ENCODE measurements at places on chromosomes 13 and 19. TPM values are rescaled to one million over a fixed set of nuclear protein-coding genes. Genes with fewer than 3 reads are reported as not detected.

ZNF791 gene
- 7.7 TPM for polyA plus RNA-seq

CBY2 gene
- not detected for polyA plus RNA-seq

DIRAS1 gene
- polyA plus RNA-seq, result 1.9 TPM

MAMSTR gene
- polyA plus RNA-seq, result 47.0 TPM

PPP1R12C gene
- 104 TPM for polyA plus RNA-seq

RFPL4AL1 gene
- polyA plus RNA-seq, result 0.47 TPM

DGKH gene
- polyA plus RNA-seq, result 4.6 TPM

SMIM17 gene
- 1.0 TPM for polyA plus RNA-seq

CYP2A6 gene
- 0.18 TPM for polyA plus RNA-seq

LGALS7 gene
- polyA plus RNA-seq, result 3.2 TPM

PCDH20 gene
- polyA plus RNA-seq, result 0.98 TPM

GJA3 gene
- 1.9 TPM for polyA plus RNA-seq

MEIS3 gene
- 12.1 TPM for polyA plus RNA-seq

SHISA7 gene
- polyA plus RNA-seq, result 0.07 TPM

C1QTNF9 gene
- polyA plus RNA-seq, result 5.1 TPM

MYPOP gene
- polyA plus RNA-seq, result 3.4 TPM

ZNF570 gene
- polyA plus RNA-seq, result 7.6 TPM

WDR62 gene
- polyA plus RNA-seq, result 2.5 TPM

KLK3 gene
- polyA plus RNA-seq, result not detected

OSCAR gene
- 0.49 TPM for polyA plus RNA-seq

ZNF610 gene
- 6.0 TPM for polyA plus RNA-seq

PNMA8B gene
- 3.2 TPM for polyA plus RNA-seq

SBSN gene
- not detected for polyA plus RNA-seq

ELSPBP1 gene
- polyA plus RNA-seq, result not detected

SIGLEC12 gene
- 0.40 TPM for polyA plus RNA-seq

MBD3L2 gene
- polyA plus RNA-seq, result 0.38 TPM

GRAMD1A gene
- polyA plus RNA-seq, result 38.7 TPM

ANKLE1 gene
- 0.54 TPM for polyA plus RNA-seq

MIR17HG gene
- polyA plus RNA-seq, result 5.6 TPM

CCDC169 gene
- polyA plus RNA-seq, result 2.4 TPM

CEACAM4 gene
- polyA plus RNA-seq, result not detected

KCNN1 gene
- polyA plus RNA-seq, result 1.2 TPM

FXYD3 gene
- not detected for polyA plus RNA-seq

MZF1 gene
- polyA plus RNA-seq, result 19.8 TPM

ACP7 gene
- polyA plus RNA-seq, result 0.23 TPM

NOTCH3 gene
- 141 TPM for polyA plus RNA-seq

MAB21L1 gene
- polyA plus RNA-seq, result 5.6 TPM

IPO5 gene
- polyA plus RNA-seq, result 214 TPM

IGFL2 gene
- not detected for polyA plus RNA-seq

SELENOV gene
- polyA plus RNA-seq, result not detected
